ENCODE measurements at places on chromosomes 4 and X. TPM values are rescaled to one million over a fixed set of nuclear protein-coding genes. Genes with fewer than 3 reads are reported as not detected.

The SSX4 gene
- not detected for total RNA-seq

The MAGEA3 gene
- total RNA-seq = not detected

The CYBB gene
- total RNA-seq = not detected

DNA sequence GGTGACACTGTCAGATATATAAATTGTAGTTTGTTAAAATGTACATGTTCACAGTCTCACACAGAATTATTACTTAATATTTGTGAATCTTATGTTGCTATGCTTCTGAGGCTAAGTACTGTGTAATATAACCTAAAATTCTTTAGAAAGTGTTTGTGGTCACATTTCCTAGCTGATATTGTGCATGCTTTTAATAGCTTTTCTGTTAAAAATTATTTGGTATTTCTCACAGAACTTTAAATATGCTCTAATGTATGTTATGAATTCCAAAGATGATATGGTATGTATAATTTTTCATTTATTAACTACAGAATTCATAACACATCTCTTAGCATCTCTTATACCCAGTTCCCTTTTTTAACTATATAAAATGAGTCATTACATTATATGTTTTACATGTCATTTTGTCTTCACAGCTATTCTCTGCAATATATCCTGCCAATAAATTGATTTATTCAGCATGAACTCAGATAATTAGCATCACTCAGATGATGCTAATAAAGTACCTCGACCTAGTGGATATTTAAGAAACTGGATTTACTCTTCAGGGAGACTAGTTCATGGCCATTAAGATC is 9.3 kb downstream of the PTPN13 start:
- DNase-seq = no peak
- no peak overlapping the region for H3K27ac ChIP-seq
- H3K36me3 ChIP-seq = no peaks in the 10 kb centered on the region
- no peaks in the 10 kb centered on the region for H3K27me3 ChIP-seq

DNA sequence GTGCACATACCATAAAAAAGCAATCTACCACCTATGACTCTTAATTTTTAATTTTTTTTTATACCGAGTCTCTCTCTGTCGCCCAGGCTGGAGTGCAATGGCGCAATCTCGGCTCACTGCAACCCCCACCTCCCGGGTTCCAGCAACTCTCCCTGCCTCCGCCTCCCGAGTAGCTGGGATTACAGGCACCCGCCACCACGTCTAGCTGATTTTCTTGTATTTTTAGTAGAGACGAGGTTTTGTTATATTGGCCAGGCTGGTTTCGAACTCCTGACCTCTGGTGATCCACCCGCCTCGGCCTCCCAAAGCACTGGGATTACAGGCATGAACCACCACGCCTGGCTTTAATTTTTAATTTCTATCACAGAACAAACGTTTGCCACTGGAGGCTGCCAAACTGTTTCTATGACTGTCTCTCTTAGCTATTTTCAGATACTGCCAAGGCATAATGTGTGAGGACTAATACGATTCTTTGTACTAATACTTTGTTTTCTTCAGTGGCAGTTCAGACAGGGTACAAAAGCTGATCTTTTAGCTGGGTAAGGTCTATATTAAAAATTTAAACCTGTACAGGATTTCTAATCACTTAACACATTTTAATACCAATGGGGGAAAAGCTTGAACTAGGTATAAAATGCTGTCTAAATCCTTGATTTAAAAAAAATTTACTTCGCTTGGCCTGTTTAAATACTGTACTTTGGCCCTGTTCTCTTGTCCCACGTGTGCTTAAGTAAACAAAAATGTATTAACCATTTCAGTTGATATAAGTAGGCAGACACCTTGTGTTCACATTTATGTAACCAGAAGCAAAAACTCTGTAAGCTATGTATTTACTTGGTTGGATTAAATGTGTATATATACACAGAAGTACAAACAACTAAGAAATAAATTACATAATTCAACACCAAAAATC is 2.3 kb downstream of the PGRMC2 start:
- peaks cover 5% of the 10 kb centered on the region for H3K36me3 ChIP-seq
- H3K27me3 ChIP-seq = no peaks in the 10 kb centered on the region
- no peak for DNase-seq
- no peak overlapping the region for H3K27ac ChIP-seq
- H3K4me3 ChIP-seq = peak overlapping the region; percentile 95
- peaks cover 28% of the 10 kb centered on the region for H3K4me1 ChIP-seq

GRCh38 chr4:16439768-16440167 is 213.5 kb upstream of the TAPT1 start:
- no peak for DNase-seq
- no peak overlapping the region for H3K4me3 ChIP-seq
- no peak overlapping the region for H3K27ac ChIP-seq
- H3K4me1 ChIP-seq = no peaks in the 10 kb centered on the region

DNA sequence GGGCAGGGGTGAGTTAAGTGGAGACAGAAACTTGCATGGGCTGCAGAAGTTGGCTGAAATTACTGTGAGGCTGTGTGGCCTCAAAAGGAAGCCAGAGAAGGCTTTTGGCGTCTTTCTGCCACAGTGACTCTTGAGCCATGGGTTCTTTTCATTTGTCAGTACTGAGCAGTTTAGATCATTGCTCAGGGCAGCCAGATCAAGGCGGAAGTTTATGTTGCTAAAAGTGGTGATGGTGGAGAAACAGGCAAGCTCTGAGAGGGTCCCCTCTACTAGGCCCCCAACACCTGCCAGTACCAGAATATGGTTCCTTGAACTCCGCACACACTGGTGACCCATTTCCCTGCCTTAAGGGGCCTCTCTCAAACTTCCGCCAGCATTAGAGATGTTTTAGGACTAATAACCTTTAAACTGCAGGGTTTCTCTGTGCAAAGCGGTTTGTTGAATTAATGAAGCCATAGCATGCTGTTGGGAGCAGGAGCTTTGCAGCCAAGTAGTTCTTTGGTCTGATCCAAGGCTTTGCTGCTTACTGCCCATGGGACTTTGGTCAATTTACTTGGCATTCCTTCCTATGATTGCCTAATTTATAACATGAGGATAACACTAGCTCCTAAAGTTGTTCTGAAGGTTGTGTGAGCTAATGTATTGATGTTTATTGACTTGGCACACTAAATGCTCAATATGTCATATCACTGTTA is 34.5 kb downstream of the RNF175 start:
- H3K36me3 ChIP-seq = peaks cover 15% of the 10 kb centered on the region
- H3K27me3 ChIP-seq = no peaks in the 10 kb centered on the region
- peaks cover 11% of the 10 kb centered on the region for H3K4me1 ChIP-seq

DNA sequence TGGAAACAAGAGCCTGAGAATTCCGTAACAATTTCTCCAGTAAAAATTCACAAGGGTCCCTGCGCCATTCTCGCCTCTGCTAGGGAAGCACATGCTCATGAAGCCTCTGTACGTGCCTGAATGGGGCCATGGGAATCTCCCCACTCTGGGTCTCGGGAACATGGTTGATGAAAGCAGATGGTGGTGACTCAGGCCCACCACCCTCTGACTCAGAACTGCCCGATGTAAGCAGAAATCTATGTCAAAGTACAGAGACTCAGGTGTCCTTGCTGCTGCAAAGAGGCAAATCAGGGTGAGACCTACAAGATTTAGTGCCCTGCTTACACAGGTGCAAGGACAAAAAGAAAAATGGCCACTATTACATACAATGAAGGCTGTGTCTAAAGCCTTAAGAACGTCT is 65.0 kb downstream of the SCD5 start:
- H3K27me3 ChIP-seq = no peaks in the 10 kb centered on the region
- no peak overlapping the region for H3K4me3 ChIP-seq
- no peak for DNase-seq

DNA sequence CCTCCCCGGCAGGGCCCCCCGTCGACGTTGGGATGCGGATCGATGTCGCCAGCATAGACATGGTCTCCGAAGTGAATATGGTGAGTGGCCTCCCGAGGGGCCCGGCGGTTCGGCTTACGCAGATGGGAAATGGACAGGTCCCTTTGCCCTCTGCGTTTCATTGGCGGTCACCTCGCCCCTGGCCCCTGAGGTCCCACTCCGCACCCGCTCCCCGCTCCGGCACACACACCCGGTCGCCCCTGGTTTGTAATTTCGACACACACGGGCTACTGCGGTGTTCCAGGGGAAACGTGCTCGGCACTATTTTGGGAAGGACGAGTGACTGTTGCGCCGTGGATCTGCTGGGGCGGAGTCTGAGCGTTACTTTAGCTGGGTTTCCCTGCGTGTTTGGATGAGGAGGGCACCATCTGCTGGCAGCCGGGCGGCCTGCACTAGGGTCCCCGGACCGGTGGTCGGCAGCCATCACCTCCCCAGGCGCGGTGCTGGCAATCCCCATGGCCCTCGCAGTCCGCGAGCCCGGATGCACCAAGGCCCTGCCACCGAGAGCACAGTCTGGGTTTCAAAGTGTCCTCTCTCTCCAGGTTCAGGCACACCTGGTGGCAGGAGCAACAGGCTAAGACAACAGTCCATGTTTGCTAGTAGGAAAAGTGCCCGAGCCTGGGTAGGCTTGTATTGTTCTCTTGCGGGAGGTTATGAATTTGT is 1.2 kb downstream of the GABRB1 start:
- H3K27ac ChIP-seq = no peak overlapping the region
- H3K36me3 ChIP-seq = no peaks in the 10 kb centered on the region
- peaks cover 11% of the 10 kb centered on the region for H3K4me1 ChIP-seq

GRCh38 chr4:84767168-84767567 is 184.2 kb downstream of the CDS1 start:
- H3K27me3 ChIP-seq = no peaks in the 10 kb centered on the region
- H3K4me3 ChIP-seq = no peak overlapping the region
- no peak overlapping the region for H3K27ac ChIP-seq

GRCh38 chrX:15601932-15602331 is 1.2 kb upstream of the ACE2 start:
- no peak overlapping the region for H3K4me3 ChIP-seq
- peaks cover 2% of the 10 kb centered on the region for H3K4me1 ChIP-seq
- no peak overlapping the region for H3K27ac ChIP-seq
- H3K36me3 ChIP-seq = no peaks in the 10 kb centered on the region

GRCh38 chr4:139501527-139501926 is 47.6 kb downstream of the RAB33B start:
- no peak overlapping the region for H3K27ac ChIP-seq
- no peak overlapping the region for H3K4me3 ChIP-seq
- H3K27me3 ChIP-seq = no peaks in the 10 kb centered on the region

DNA sequence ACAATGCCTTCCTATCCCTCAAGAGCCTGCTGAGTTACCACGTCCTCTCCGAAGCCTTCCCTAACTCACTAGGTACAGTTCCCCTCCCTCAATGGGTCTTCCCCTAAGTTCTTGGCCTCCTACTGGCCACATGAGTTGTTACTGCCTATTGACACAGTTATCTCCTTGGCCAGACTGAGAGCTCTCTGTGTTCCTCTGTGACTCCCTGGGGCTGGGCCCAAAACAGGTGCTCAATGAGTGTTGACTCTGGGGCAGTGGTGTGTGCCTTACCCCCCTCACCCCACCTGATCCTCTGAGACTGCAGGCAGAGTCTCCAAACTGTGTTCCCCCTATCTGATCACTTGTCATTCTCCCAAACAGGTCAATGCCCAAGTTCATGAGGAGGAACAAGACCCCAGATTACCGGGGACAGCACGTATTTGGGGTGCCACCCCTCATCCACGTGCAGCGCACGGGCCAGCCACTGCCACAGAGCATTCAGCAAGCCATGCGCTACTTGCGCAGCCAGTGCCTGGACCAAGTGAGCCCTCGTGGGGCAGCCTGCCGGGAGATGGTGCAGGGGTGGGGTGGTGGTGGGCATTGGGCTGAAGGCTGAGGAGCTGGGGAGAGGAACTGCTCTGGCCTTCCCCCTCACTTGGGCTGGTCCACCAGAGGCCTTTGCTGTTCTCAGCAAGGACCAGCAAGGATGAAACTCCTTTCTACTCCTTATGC is 72.6 kb downstream of the STARD8 start:
- H3K4me3 ChIP-seq = no peak overlapping the region
- no peak overlapping the region for H3K27ac ChIP-seq
- no peaks in the 10 kb centered on the region for H3K27me3 ChIP-seq
- no peaks in the 10 kb centered on the region for H3K36me3 ChIP-seq
- DNase-seq = no peak

GRCh38 chrX:132292793-132293192 is 73.5 kb upstream of the RAP2C start:
- no peaks in the 10 kb centered on the region for H3K27me3 ChIP-seq
- H3K4me1 ChIP-seq = no peaks in the 10 kb centered on the region
- H3K36me3 ChIP-seq = peaks cover 7% of the 10 kb centered on the region

GRCh38 chrX:150085881-150086280 is 147.6 kb upstream of the EOLA2 start:
- no peaks in the 10 kb centered on the region for H3K4me1 ChIP-seq
- H3K4me3 ChIP-seq = no peak overlapping the region
- DNase-seq = no peak
- H3K36me3 ChIP-seq = no peaks in the 10 kb centered on the region
- H3K27me3 ChIP-seq = no peaks in the 10 kb centered on the region

DNA sequence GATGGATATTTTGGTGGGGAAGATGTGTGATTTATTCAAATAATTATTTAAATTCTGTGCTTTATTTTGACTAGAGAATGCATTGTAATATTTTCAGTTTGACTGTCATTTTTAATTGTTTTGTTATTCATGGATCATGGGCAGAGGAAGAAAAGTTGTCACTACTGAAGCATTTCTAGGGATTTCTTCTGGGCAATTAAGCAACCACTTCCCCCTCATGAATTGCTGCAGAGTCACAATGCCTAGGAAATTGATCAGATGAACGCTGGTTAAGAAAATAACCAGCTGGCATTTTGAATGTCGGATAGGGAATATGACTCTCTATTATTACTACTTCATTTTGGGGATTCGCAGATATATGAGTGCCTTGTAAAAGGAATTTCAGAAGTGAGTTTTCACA is 283.3 kb downstream of the IL15 start:
- no peaks in the 10 kb centered on the region for H3K4me1 ChIP-seq
- H3K27ac ChIP-seq = no peak overlapping the region
- no peak overlapping the region for H3K4me3 ChIP-seq
- no peaks in the 10 kb centered on the region for H3K27me3 ChIP-seq
- DNase-seq = no peak

- no peak overlapping the region for H3K4me3 ChIP-seq
- H3K27me3 ChIP-seq = no peaks in the 10 kb centered on the region
- H3K36me3 ChIP-seq = no peaks in the 10 kb centered on the region
- DNase-seq = no peak
Observed at GRCh38 chr4:42678512-42678911, 21.6 kb upstream of the ATP8A1 start.

- H3K27me3 ChIP-seq = no peaks in the 10 kb centered on the region
- H3K27ac ChIP-seq = no peak overlapping the region
- no peaks in the 10 kb centered on the region for H3K36me3 ChIP-seq
- DNase-seq = no peak
- H3K4me1 ChIP-seq = peaks cover 6% of the 10 kb centered on the region
Observed at GRCh38 chr4:135553213-135553612, 1351.6 kb upstream of the PABPC4L start.

Data from neural crest cell (in vitro differentiated cells).